ENCODE measurements at places on chromosomes 4 and X.

GRCh38 chrX:29143356-29143755, 556.1 kb downstream of the IL1RAPL1 start:
- no peak for DNase-seq

- DNase-seq: no peak
Measured at GRCh38 chr4:57736781-57737180, 626.6 kb upstream of the IGFBP7 start.

DNA sequence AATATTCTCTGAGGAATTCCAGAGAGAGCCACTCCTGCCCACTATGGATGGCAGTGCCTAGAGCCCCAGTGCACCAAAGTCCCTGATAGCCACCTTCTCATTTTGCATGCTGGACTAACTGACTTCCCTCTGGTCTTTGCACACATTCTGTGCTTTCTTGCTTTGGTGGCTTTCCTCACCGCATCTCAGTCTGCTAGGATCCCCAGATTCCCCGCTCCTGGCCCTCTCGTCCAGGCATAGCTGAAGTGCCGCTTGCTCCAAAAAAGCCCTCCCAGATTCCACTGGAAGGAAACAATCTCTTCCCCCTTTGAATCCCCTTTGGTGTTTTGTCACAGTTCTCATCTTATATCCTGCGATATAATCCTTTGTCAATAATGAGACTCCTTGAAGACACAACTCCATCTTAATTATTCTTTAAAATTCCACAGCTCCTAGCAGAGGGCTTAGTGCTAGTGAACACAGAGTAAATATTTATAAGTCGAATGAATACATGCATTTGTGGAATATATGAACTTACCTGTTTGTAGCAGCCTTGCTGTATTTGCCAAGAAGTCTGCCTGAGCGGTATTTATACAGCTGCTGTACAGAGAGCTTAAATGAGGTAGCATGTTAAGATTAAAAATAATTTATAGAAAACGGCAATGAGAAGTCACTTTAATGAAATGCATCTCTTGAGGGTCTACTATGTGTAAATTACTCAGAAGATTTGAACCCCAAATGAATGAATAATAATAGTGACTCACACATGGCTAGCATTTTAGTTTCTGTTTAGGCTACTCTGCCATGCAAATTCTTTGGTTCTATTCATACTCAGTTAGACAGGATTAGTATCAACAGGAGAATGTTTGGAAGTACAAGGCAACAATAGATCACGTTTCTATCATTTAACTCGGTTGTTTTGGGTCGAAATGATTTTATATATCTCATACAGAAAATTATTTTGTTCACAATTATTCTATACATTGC, 421.9 kb upstream of the TENM3 start:
- DNase-seq: no peak

DNA sequence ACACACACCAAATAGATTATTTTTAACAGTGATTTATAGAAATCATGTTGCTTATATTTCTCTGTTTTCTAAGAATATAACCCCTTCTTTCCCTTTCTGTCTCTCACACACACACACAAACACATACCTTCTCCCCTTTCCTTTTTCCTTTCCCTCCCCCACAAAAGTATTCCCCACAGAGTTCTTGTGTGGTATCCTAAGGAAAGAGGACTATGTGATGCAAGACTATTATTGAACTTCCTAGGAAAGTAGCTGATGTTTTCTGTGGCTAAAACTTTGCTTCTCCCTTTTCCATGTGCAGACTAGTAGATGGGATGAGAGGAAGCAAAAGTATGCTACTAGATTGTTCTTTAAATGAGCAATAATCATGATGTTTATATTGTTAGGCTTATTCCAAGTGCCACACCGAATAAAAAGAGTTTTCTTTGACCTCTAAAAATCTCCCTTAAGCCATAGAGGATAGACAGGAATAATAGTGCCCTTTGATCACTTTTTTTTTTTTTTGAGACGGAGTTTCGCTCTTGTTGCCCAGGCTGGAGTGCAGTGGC, 38.7 kb downstream of the CPEB2 start:
- no peak for DNase-seq

DNA sequence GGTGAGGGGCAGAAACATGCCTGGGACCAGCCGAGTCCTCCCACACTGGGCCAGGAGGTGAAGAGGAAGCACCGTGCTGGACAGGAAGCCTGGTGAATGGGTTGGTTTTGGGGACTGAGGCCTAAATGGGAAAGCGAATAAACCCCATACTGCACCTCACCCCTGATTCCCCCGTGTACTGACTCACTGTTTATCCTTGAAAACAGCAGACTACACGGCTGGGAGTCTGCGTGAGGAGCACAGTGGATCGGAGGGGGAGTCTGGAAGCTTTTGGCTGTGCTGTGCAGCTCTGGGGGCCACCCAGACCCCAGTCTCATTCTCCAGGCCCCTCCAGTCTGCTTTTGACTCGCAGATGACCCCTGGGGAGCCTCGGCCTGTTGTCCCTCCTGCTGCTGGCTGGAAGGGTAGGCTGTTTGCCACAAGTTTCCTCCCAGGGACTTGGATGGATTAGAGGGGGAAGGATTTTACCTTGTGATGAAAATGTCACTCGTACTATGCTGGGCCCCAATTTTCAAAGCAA, 90.0 kb downstream of the PSAPL1 start:
- no peak for DNase-seq

GRCh38 chrX:86724277-86724676, 576.0 kb downstream of the DACH2 start:
- DNase-seq: no peak

Measured in Peyer's patch (tissue), 4 donors.